Fibroblast of skin of abdomen (primary cell): ENCODE measurements at places on chromosomes 2 and 18.

- DNase-seq: no peak
Observed at GRCh38 chr2:189124175-189124574, 55.4 kb downstream of the COL5A2 start.

DNA sequence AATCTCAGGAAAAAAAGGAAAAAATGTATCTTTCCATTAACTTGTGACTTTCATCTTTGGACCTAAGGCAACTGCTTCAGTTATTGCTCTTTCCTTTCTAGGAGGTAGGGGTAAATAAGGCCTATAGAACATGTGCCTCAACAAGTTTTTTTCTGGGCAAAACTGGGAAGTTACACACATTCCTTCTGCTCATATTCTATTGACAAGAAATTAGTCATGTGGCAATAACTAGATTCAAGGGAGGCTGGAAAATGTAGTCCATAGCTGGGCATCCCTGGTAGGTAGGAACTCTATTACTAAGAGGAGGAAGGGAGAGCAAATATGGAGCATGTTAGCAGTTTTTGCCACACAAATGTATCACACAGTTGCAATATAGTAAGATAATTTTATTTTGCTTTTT is 37.7 kb upstream of the NEMP2 start:
- DNase-seq: no peak

DNA sequence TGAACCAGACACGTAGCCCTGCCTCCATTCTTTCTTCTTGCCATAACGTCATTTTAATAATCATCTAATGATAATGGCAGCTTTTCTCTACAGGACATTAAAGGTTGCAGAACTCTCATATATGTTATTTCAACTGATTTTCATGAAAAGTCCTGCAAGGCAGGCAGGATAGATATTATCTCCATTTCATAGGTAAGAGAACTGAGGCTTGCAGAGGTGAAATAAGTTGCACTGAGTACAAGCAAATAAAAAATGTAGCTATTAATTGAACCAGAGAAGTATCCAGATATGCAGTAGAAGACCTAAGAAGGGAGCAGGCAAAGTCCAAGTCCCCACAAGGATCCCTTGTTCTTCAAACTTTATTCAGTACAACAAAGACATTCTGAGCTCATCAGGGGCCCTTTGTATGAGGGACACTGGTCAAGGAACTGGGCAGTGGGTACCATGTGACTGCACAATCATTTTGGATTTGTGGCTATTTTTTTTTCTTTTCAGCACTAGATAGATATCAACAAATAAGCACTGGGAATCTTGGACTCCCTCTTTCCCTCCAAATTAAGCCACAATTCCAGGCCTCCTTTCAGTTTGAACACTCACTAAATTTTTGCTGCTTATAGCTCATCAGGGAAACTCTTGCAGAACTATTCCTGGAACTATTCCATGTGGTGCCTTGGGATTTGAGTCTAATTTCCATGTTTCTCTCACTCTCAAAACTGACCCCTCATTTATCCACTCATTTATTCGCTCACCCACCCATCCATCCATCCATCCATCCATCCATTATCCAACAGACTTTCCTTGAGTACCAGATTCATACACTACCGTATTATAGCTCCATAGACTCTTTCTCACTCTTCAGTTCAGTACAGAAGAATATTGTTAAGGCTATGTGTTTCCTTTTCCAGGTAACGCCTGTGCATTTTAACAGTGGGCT is 44.6 kb downstream of the APOB start:
- no peak for DNase-seq

DNA sequence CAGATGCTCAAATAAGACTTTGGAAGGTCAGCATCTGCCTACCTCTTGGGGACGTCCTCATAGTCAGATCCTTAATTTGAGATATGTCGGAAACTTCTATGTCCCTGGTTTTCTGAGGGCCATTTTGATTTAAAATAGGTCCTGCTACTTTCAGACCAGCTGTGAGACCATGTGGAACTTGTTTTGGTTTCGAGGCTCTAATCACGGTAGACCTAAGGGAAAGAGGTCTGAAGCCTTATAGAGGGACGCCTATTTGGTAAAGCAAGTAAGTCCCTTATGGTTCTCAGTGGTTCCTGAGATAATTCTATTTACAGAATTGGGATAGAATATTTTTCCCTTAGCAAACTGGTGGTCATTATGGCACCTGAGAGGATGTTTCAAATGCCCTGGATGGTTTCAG is 75.1 kb downstream of the RFTN2 start:
- no peak for DNase-seq

DNA sequence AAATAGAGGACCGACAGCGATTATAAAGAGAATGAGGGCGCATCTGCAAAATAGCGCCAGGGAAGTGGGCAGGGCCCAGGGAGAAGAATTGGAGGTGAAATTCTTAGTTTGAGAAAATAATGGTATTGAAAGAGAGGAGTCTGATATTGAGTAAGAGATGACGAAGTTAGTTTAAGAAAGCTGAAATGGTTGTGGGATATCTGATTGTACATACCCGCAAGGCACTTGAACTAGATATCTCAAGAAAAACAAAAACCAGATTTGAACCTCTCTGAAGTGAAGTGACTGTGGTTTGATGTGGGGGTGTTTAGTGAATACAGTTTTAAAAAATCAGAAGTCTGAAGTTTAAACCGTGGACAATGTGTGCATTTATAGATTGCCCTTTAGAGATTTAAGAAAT is 38.9 kb downstream of the ZNF532 start:
- DNase-seq: no peak

DNA sequence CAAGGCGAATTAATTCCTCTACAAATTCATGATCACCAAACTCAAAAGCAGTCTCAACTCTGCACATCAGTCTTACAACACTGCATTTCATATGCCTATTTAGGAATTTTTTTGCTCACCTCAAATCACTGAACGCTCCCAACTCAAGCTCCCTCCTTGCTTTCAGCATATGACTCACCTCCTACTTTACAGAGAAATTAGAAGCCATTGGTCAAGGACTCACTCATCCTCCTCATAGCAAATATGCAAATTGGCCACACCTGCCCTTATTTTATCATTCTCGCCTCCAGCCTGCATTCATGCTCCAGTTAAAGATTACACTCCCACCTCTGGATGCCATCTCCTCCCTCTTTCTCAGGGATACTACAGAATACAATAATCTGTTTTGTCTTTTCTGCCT is 148.8 kb downstream of the MBD2 start:
- DNase-seq: no peak

DNA sequence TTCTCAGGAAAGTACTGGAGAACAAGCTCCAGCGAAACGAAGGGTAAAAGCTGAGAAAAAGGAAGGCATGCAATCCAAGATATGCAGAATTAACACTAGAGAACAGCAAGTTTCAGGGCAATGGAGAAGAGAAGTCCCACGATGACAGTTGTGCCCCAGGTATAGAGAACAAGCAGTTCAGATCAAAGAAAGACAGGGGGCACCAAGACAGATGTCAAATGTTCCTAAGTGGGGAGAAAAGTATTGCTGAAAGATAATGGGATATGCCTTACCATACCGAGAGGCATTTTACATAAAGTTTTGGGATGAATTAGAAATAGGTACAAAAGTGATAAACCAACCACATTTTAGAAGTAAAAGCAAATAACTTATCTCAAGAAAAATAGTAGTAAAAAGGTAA is 79.1 kb upstream of the UBE2E3 start:
- no peak for DNase-seq

- DNase-seq: peak; percentile 50
Observed at GRCh38 chr2:177572236-177572671, 179.7 kb downstream of the AGPS start.

DNA sequence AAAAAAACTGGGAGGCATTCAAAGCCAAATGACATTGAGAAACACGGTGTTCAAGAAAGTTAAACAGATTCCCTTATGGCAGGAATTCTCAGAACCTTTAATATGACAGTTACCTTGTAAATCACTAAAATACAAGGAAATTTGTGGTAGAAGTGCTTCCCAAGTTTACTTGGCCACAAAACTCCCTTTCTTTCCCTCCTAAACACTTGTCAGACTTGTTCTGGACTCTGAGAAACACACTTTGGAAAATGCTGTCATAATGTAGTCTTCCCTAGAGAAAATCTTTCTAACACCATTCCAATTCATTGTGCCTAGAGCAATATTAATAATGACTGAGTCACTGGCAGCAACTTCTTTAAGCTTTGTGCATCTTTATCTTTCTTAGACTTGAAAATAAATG is 140.4 kb downstream of the ANKRD44 start:
- no peak for DNase-seq

GRCh38 chr18:9386879-9387278 is 52.3 kb downstream of the TWSG1 start:
- DNase-seq: no peak

- DNase-seq: no peak
Observed at GRCh38 chr2:134320930-134321329, 67.1 kb downstream of the MGAT5 start.

GRCh38 chr2:214311031-214311533 is 99.8 kb upstream of the VWC2L start:
- DNase-seq: no peak

GRCh38 chr18:4586731-4587130 is 131.6 kb upstream of the DLGAP1 start:
- no peak for DNase-seq

- DNase-seq: peak; percentile 16
Observed at GRCh38 chr2:232668805-232669444, 28.2 kb upstream of the GIGYF2 start.

GRCh38 chr2:104757056-104757455 is 96.9 kb upstream of the POU3F3 start:
- no peak for DNase-seq

- DNase-seq: no peak
Observed at GRCh38 chr2:230706053-230706521, 6.6 kb upstream of the CAB39 start.

DNA sequence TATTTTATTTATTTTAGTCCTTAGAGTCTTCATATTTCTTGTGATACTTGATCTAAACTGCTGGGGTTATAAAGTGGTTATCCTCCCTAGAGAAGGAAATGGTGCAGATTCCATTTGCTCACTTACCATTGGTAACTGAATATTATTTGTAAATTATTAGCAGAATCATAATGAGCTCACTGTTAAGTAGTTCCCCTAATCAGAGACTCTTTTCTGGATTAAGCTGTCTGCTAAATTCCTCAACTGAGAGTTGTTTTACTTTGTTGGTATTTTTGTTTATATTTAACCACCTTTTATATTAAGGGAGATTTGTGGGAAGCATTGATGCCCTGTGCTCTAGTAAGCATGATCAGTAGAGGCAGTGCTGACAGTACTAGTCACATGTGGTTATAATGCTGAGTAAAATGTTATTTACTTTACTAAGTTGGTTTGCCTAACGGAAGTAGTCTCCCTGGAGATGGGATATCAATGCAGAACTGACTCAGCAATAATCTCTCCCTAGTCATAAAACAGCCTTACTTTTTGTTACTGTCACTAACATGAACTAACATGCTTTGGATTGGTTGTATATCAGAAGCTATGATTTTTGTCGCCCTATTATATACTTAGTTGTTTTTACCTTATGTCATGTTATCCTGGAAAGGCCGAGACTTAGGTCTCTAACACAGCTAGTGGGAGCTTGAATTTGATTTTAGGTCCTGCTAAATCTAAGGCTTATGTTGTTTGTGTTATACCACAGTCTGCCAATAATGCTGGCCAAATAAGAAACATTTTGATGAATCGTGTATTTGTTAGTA is 166.7 kb downstream of the MCFD2 start:
- peak; percentile 72 for DNase-seq

DNA sequence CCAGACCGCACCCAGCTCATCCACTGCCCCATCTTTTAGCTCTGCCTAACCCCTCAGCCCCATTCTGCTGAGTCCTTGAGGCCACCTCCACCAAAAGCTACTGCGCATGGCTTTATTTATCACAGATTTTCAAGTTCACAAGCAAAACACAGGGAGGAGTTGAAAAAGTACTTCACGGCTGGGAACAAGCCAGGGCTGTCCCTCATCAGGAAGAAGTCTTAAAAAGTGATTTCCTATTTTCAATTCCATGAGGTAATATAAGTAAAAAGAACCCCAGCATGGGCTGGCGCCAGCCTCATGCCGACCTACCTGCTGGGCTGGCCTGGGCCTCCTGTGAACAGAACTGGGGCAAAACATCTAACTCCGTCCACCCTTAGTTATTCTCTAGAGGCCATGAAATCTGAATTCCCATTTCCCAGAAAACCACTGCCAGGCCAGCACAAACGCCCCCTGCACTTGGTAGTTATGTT is 69.0 kb downstream of the POLR1A start:
- DNase-seq: no peak

DNA sequence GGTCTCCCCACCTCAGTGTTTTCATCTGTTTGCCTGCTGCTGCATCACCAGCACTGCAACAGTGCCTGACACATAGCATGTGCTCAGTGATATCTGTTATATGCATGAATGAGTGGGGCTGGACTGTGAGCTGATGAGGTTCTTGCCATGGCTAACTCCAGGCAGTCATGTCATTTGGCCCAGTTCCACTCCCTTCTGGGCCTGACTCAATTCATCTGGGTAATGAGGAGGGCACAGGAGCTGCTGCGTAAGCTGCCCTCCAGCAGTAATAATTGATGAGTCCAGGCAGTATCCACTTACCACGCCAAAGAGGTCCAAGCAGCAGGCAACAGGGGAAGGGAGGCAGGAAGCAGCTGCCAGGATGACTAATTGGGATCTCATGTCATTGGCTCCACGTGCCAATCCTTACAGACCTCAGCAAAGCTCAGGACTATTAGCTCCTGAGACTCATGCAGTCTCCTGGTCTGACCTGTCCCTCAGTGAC is 34.1 kb upstream of the MAT2A start:
- DNase-seq: peak; percentile 90

DNA sequence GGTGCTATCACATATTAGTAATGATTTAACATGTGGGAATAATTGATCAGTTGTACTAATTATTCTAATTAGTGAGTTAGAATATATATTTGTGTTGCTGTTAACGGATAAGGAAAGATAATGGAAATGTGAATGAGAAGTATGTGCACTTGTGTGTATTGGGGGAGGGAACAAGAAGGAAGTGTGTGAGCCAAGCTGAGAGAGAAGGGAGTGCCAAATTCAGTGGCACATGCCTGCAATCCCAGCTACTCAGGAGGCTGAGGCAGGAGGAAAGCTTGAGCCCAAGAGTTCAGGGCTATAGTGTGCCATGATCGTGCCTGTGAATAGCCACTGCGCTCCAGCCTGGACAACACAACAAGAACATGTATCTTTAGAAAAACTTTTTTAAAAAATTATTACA is 9.3 kb downstream of the BARD1 start:
- DNase-seq: no peak

GRCh38 chr18:49227001-49227380 is 233.5 kb downstream of the DYM start:
- no peak for DNase-seq

- DNase-seq: no peak
Observed at GRCh38 chr2:236236559-236237452, 27.4 kb downstream of the ASB18 start.

- DNase-seq: no peak
Observed at GRCh38 chr2:171531836-171532450, 9.7 kb downstream of the CYBRD1 start.

GRCh38 chr2:212548455-212548819 is 9.8 kb upstream of the ERBB4 start:
- DNase-seq: peak; percentile 31

GRCh38 chr2:61443342-61444041 is 27.4 kb downstream of the USP34 start:
- DNase-seq: no peak

- DNase-seq: no peak
Observed at GRCh38 chr18:35549564-35549963, 32.0 kb upstream of the GALNT1 start.

GRCh38 chr2:162560291-162560690 is 216.4 kb downstream of the GCA start:
- no peak for DNase-seq
